ENCODE measurements at places on chromosomes 12 and 14.

GRCh38 chr12:6038160-6038559 is 86.3 kb downstream of the VWF start:
- DNase-seq: no peak
- H3K27ac ChIP-seq: no peak overlapping the region
- no peaks in the 10 kb centered on the region for H3K36me3 ChIP-seq
- no peak overlapping the region for H3K4me3 ChIP-seq
- no peaks in the 10 kb centered on the region for H3K27me3 ChIP-seq
- H3K4me1 ChIP-seq: no peaks in the 10 kb centered on the region

DNA sequence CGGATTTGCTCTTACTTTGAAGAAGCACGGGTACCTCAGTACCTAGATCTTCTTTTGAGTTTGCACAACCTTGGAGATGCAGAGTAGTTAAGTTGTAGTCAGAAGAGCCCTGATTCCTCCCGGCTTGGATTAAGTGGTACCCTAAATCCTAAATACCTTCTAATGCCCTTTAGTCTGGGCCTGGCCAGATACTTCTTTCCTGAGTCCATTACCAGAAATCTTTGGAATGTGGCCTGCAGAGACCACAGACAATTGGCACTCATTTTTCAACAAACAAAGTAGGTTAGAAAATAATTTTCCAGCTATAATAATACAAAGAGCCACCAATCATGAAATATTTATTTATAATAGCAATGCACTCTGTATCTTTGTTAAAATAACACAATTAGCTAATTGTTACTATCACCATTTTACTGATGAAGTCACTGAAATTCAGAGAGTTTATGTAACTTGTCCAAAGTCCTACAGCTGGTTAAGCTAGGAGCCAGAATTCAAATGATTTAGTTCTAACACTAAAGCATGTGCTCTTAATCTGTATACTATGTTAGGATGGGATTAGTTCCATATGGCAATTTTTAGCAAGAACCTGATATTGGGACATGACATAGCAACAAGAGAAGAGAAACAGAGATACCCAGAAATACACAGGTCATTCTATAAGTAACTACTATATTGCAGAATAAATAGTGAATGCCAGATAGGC is 132.1 kb upstream of the PDZRN4 start:
- H3K4me1 ChIP-seq: no peaks in the 10 kb centered on the region
- H3K27ac ChIP-seq: no peak overlapping the region
- no peaks in the 10 kb centered on the region for H3K36me3 ChIP-seq
- no peak for DNase-seq
- no peak overlapping the region for H3K4me3 ChIP-seq

DNA sequence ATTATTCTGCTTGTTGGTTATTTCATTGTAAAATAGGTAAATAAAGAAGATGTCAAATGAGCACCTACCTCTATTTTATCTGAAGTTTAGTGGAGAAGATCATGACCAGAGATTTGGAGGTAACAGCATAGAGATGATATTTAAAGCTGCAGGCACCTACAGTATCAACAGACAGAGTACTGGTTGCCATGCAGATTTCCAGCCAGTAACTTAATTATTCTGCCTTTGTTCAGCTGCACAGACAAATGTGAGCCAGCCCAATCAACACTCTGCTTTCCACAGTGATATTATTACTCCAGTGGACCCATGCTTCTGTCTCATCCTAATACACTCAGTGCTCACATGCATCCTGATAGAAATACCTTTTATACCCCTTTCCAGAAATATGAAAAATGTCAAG is 348.5 kb upstream of the RGS6 start:
- H3K27me3 ChIP-seq: no peaks in the 10 kb centered on the region
- no peak overlapping the region for H3K4me3 ChIP-seq
- H3K27ac ChIP-seq: no peak overlapping the region
- no peak for DNase-seq
- H3K4me1 ChIP-seq: peaks cover 9% of the 10 kb centered on the region
- no peaks in the 10 kb centered on the region for H3K36me3 ChIP-seq

DNA sequence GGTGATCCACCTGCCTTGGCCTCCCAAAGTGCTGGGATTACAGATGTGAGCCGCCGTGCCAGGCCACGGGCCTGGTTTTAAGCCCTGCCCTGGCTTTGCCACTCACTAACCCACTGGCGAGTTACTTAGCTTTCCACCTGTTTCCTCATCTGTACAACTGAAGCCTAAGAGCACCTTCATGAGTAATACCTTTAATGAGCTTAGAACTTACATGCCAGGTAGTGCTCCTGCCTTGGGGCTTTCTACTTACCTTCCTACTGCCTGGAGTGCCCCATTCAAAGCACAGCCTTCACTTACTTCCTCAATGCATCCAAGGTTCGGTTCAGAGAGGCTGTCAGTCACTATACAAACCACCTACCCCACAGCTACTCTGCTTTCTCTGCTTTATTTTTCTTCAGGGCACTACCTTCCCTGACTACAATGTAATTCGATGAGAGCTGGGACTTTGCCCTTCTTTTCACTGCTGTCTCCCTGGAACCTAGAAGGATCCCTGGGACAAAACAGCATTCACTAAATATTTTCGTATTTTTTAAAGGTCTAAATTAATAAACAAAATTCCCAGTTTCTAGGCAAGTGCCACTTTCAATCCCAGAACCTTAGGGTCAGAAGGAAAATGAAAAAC is 13.8 kb downstream of the ZCCHC8 start:
- no peak overlapping the region for H3K27ac ChIP-seq
- no peaks in the 10 kb centered on the region for H3K27me3 ChIP-seq
- H3K4me3 ChIP-seq: no peak overlapping the region
- H3K36me3 ChIP-seq: no peaks in the 10 kb centered on the region
- no peaks in the 10 kb centered on the region for H3K4me1 ChIP-seq

DNA sequence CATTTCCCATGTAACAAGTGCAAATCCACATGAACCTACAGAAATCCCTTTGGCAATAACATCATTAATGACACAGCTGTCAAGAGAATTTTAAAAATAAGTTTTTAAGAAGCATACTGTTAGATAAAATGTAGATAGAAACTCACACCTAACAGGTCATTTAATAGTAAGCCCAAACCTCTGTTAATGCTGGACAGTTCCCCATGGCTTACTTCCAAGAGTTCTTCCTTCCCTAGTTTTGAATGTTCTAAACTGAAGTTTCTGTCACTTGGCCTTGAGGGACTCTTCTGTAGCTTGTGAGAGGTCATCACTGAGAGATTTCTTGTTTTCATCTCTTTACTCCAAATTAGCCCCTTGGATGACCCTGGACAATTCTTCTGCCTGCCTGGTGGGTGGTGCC is 22.7 kb downstream of the OTX2 start:
- no peaks in the 10 kb centered on the region for H3K4me1 ChIP-seq
- no peak overlapping the region for H3K4me3 ChIP-seq
- DNase-seq: no peak
- no peaks in the 10 kb centered on the region for H3K36me3 ChIP-seq
- no peak overlapping the region for H3K27ac ChIP-seq
- H3K27me3 ChIP-seq: no peaks in the 10 kb centered on the region

DNA sequence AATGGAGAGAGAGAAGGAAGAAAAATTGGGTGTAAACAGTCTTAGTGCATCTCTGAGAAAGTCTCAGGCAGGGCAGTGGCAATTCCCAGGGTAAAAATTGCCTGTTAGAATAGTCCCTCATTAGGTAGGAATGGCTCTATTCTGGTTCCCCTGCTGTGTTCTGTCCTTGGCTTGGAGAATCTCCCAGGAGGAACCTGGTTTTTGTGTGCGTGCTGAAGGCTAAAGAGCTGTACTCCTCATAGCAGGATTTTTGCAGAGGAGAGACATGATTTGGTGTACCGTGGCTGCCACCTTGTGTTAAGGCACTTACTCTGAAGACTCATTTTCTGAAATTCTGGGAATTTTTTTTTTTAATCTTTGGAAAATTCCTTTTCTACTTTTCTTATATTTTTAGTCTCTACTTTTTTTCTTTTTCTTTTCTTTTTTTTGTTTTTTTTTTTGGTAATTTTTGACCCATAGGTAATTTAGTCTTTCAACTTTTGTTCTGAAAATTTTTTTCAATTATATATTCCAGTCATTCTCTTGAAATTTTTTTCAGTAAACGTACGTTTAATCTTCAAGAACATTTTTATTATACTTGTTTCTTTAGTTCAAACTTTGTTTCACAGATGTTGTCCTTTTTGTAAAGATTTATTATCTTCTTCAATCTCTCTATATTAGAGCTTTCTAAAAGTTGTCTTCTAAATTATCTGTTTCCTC is 63.8 kb downstream of the FBXO33 start:
- H3K4me1 ChIP-seq: no peaks in the 10 kb centered on the region
- H3K27me3 ChIP-seq: no peaks in the 10 kb centered on the region
- no peaks in the 10 kb centered on the region for H3K36me3 ChIP-seq

DNA sequence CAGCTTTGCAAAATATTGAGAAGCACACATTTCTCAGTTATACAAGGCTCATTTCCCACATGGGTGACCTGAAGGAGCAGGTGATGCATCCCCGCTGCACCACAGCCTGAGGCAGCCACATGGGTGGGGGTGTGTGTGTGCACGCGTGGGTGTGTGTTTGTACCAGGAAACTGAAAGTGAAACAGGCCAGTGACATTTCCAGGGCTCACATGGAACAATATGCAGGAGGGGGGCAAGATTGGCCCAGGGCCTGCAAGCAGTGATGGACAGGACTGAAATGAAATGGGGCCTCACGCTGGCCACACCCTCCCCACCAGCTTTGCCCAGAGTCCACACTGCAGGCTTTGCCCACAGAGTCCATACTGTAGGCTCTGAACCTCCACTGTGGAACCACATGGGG is 154.2 kb upstream of the PARP11 start:
- peaks cover 5% of the 10 kb centered on the region for H3K4me1 ChIP-seq
- no peak overlapping the region for H3K4me3 ChIP-seq
- H3K36me3 ChIP-seq: no peaks in the 10 kb centered on the region
- H3K27me3 ChIP-seq: no peaks in the 10 kb centered on the region

Measured in uterus (tissue), 4 donors.